Activated CD8-positive, alpha-beta memory T cell treated with anti-CD3 and anti-CD28 coated beads for 1 hour (primary cell): ENCODE measurements at places on chromosomes 3 and 15.

DNA sequence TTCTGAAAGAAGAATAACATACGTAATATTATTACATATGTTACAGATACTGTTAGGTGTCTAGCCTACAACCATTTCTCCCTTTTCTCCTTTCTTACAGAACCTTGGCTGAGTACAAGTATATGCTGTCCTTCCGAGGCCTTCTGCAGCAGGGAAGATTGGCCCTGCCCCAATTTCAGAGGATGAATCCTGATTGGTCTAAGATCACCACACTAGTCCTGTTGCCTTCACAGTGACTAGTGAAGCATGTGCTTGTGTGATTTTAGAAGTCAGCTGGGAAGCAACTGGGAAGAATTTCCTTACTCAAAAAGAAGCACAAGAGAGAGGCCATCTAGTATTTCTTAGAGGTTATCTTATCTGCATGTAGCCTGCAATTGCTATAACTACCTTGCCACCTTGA, 30.6 kb upstream of the MECOM start:
- DNase-seq = no peak

DNA sequence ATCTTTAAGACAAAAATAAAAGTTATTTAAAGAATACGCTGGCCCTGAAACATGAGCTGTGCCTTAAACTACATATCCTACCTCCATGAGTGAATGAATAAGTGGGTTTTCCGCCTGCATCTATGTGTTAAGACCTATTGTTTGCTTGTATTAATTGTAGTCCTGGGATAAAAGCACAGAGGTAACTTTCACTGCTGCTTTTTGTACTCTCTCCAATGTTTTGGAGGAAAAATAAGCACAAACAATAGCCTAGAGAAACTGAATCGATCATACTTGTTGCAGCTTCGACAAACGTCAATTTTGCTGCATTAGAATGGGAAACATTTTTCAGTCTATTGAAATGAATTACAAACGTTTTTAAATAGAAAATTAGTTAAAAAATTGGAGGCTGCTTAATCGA, 1.3 kb upstream of the CTNNB1 start:
- DNase-seq = no peak

DNA sequence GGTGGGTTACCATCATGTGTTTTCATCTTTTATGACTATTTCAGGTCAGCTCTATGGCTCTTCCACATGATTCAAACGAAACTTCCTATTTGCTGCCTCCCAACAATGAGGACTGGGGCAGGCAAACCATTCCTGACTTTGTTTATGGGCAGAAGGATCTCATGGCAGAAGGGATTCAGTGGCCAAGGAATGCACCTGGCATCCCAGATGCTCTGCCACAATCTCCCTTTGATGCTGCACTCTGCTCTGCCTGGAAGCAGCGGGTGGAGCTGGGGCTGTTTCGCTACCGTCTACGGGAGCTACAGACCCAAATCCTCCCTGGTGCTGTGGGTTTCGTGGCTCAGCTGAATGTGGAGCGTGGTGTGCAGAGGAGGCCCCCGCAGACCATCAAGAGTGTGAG, 6.8 kb downstream of the GDPGP1 start:
- no peak for DNase-seq

DNA sequence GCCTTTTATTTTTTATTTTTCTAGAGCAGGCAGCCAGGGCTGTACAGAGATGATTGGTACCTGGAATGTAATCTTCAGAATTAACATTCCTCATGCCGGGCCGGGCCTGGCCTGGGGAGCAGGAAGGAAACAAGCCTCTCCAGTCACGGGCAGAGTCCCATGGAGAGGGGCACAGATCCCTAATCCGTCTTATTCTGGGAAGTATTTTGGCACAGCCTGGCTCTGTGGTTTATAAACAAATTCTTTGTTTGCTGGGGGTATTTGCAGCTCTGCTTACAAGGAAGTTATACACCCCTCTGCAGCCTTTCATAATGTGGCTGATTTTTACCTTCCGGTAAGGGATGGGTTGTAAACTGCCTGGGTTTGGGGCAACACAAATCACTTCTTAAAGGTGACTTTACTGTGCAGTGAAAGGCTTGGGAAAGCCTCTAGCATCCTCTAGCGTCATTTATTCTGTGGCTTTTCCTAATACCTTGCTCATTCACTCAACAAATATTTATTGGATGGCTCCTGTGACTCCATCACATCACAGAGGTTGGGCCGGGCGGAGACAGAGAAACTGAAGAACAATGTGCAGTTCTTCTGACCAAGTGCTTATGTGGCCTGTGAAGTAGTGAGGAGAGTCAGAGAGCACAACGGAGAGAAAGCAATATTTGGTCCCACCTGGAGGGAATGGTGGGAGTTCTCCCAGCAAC, 2.7 kb downstream of the SLC6A20 start:
- DNase-seq = no peak

DNA sequence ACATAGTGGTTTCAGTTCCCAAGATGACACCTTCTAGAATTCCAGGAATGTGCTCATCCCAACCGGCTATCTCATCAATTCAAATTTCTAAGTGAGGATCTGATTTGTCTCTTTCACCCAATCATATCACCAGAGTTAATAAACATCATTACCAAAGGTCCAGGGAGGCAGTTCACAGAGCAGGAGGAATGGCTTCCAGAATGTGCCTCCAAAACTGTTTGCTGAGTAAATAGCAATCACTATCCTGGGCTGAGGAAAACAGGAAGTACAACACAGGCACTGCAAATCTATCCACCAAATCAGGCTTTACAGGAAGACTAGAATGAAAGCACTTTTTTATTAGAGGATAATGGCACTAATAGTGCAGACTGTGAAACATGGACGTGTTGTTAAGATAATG, 61.5 kb downstream of the OSBPL10 start:
- no peak for DNase-seq

DNA sequence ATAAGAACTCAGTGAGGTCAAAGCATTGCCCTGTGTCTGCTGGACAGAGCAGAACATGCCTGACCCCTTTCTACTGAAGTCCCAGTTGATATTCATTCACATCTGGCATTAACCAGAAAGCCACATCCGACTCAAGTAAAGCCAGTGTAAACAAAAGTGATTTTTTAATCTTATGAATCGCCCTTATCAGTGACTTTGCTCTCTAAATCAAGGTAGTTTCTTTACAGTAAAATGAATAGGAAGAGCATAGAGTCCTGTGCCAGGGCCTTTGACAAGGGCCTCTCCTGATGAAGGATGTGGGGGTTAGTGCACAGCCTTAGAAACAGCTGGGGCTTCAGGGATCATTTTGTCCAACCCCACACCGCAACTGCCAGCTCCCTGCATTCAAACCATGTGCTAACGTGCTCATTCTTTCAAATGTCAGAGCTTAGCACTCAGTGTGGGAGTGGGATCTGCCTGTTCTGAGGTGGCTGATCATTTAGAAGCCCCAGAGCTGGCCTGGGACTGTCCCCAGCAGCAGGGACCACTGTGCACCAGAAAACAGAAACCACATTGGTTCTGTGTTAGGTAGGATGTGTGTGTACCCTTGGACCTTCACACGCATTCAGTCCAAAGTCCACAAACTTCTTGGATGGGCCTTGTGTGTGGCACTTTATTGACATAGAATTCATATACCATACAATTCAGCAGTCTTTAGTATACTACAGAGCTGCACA, 55.3 kb downstream of the CCR4 start:
- DNase-seq = no peak

- DNase-seq = no peak
Measured at GRCh38 chr3:14138878-14139655, 14.2 kb downstream of the TMEM43 start.

DNA sequence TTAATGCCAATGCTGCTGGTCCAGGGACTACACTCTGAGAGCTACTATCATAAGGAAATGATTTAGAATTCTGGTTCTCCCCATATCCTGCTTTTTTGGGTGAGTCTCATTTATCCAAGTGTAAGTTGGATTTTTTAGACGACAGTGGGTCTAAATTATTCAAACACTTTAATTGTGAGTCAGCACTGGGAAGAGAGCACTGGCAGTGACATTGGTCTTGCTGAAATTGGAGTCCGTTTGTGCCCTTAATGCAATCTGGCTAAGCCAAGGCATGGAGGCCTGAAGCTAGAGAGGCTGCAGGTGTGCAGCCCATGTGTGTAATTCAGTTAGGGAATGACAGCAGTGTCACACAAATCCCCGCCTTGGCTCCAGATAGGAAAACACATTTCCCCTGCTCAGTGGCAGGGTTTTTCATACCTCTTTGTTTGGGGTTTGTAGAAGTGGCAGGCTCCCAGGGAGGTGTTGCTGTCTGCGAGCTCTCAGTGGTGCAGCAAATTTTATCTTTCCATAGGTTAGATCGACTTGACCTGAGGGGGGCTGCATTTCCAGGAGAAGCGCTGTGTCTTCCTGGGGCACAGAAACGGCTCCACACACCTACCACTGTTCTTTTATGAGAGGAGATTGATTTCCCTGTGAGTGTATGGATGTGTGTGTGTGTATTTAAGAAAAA, 197.7 kb downstream of the CD47 start:
- no peak for DNase-seq

- DNase-seq = no peak
Measured at GRCh38 chr3:189950258-189950657, 170.4 kb downstream of the P3H2 start.

GRCh38 chr3:172982736-172983364, 158.2 kb downstream of the SPATA16 start:
- DNase-seq = no peak

GRCh38 chr15:71290881-71291635, 175.8 kb downstream of the THSD4 start:
- DNase-seq = no peak

DNA sequence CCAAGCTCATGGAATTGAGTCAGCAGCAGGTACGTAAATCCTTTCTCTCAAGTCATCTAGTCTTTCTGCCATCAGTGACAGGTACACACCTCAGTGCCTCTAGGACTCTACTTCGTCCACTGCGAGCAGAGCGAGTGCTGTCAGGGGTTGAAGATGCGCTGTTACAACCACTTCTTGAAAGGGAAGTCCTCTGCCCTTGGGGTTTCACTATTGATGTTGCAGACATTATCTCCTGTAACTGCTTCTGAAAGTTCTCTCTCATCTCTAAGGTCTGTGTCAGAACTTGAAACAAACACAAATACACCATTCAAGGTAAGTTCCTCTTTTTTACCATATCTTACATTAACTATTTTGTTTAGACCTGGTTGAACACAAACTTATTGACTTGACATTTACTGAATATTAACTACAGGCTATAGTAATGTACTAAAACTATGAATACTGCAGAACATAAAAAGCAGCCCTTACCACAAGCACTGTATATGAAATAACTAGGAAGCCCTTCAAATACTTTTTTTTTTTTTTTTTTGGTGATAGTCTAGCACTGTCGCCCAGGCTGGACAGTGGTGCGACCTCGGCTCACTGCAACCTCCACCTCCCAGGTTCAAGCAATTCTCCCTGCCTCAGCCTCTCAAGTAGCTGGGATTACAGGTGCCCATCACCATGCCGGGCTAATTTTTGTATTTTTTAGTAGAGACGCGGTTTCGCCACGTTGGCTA, 41.5 kb downstream of the TOPBP1 start:
- no peak for DNase-seq

DNA sequence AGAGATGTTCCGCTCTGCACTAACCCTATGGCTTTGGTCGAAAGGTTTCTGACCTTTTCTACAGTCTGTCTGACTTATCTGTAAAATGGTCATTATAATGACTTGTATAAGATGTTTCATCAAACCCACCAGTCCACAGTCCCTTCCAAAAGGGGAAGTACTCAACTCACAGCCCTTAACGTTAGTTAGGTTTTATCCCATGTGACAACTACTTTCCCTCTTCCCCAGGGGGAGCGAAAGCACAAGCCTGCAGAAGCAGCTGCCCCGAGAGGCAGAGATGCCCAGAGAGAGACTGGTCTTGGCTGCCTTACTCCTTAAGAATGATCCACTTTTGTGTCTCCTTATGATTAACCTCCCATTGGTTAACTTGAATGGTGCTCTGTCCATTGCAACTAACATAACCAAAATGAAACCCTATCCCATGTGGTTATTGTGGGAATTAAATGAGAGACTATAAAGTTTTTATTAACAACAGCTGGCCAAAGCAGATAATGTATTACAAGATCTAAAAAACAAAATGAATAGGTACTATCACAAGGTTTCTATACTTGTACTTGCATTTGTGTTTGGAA, 6.4 kb downstream of the ASTE1 start:
- no peak for DNase-seq

GRCh38 chr15:33860754-33861153, 107.5 kb upstream of the CHRM5 start:
- no peak for DNase-seq

DNA sequence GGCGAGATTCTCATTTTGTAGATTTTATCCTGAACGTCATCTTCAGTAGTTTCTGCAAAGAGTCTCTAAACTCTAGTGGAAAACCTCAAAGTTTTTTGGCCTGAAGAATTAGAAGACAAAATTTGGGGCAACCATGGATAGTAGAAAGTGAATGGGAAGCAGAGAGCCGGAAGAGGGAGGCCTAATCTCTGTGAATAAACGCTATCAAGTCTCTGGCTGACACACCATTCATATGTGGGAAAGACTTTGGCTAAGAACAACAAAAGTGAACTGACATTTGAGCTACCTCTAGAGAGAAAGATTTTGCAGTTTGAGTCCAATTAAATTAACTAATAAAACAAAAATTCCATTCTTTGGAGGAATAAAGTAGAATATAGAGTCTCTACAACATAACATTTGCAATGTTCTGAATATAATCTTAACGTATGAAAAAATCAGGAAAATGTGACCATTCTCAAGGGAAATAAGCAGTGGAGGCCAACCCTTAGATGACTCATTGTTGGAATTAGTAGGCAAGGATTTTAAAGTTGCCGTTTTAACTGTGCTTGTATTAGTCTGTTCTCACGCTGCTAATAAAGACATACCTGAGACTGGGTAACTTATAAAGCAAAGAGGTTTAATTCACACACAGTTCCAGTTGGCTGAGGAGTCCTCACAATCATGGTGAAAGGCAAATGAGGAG, 184.6 kb downstream of the C3orf38 start:
- DNase-seq = no peak

GRCh38 chr3:57309769-57310360, 17.4 kb upstream of the ASB14 start:
- DNase-seq = no peak
